ENCODE measurements at places on chromosomes 3 and 15.

- no peak for DNase-seq
Observed at GRCh38 chr3:41653571-41654239, 308.2 kb downstream of the ULK4 start.

GRCh38 chr3:128489927-128490649 is 2.9 kb downstream of the GATA2 start:
- no peak for DNase-seq

DNA sequence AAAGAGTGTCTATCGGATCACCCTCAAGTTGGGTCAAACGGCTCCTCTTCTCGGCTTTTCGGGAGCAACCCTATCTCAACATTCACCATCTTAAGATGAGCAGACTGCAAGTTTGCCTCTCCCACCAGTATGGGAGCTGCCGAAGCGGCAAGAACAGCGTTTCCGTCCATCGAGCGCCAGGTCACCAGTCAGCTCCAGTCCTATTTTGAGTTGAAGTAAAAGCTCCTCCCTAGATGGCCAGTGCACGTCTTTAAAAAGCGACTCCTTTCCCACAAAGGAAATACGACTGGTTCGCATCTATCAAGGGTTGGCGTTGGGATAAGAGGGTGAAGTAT is 369 bp upstream of the U2SURP start:
- DNase-seq: peak; percentile 94

DNA sequence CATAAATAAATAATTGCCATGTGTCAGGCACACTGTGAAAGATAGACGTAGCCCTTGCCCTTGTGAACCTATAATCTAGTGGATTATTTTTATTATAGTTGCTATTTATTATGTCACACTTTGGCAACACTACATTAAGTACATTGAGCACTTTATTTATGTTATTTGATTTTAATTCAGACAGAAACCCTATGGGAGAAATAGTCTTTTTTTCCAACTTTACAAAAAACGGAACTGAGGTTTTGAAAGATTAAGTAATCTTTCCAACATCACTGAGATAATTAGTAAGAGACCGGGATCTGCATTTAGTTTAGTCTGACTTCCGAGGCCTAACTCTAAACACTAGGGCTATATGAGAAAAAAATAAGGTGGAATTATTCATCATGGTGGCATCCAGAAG is 2.8 kb upstream of the FILIP1L start:
- DNase-seq: no peak

DNA sequence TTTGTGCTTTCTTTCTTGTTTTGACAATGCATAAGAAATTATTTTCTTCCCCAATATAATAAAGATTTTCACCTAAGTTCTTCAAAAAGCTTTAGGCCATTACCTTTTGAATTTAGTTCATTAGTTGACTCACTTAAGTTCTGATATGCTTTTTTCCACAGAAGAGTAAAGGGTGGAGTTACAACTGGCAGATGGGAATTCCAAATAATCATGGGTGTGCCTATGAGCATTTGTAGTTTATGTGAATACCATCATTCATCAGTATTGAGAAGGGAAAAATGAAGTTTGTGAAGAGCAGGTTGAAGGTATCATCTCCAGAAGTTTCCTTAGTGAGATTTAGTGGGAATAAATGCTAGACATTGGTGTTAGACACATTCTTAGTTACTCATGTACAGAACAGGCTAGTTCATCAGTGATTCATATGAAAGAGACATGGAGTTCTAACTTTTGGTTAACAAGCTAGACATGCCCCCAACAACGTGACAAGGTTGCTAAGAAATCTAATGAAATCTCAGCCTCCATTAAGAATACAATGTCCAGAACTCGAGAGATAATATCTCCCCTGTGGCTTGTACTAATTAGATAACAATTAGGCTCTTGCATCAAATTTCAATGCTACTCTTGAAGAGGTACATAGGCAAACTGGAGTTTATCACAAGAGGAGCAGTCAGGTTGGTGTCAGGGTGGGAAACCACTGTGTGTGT is 16.9 kb upstream of the ALCAM start:
- DNase-seq: no peak

DNA sequence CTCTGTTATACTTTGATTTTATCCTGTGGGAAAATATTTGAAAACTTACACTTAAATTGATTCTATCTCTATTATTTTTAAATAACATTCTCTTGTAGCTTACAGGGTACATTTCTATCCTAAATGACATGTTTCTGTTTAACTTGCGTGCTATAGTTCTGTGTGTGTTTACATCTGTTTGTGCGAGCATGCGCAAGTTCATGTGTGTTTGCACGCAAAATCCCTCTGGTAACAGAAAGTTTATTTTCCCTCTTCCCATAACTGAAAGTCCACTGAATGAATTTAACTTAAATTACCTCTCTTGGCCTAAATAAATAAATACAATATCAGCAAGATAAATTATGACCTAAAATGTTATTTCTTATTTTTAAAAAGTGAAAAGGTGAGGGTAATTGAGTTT is 117.3 kb upstream of the NEO1 start:
- no peak for DNase-seq

DNA sequence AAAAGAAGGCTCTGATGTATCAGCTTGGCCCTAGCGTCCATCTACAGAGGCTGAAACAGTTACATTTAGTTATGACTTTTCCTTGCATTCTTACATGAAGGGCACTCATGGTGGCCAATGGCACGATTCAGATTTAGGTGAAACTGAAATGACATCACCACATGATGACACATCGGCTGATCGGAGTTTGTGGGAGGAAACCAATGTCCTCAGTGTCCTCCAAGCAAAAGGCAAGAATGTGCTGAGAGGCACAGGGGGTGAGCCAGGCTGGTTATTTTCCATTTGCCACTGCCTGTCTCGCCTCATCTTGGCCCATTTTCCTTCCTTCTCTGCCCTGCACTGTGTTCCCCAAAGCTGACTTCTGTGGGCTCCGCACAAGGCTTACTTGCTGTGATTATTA is 34.4 kb downstream of the TARS3 start:
- no peak for DNase-seq

DNA sequence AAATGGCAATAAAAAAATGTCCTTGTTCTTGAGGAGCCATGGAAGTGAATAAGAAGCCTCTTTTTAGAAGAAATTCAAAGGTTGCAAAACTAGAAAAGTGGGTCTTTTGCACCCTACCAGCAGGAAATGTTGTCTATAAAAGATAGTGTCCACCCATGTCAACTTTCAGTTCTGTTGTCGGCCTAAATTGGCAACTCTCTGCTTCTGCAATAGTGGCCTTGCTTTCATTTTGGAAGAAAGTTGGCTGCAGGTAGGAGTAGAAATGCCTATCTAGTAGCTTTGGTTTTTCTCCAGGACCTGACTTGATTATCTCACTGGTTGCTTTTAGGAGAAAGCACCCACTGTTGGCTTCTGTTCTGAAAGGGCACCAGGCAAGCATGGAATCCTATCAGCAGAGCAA is 85.4 kb downstream of the TMEM108 start:
- DNase-seq: no peak

DNA sequence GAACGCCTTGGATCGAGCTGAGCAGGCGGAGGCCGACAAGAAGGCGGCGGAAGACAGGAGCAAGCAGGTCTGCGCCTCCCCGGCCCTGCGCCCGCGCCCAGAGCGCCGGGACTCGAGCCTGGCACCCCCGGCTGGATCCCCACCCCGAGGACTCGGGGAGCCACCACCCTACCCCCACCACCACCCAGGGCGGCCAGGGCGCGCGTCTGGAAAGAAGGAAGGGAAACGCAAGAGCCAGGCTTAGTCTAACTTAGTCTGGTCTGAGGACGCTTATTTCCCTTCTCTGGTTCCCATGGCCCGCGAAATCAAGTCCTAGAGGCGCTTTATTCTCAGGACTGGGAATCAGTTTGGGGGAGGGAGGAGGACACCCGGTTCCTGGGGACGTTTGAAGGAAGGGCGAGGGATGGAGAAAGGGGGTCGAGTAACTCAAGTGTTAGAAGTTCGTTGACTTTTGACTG is 359 bp downstream of the TPM1 start:
- DNase-seq: no peak

Measured in Kasumi-1 (cell line).